ENCODE measurements at places on chromosomes 11 and 22. TPM values are rescaled to one million over a fixed set of nuclear protein-coding genes. Genes with fewer than 3 reads are reported as not detected.

GRCh38 chr11:83663446-83663845 is 377.3 kb upstream of the CCDC90B start:
- H3K27ac ChIP-seq: no peak overlapping the region
- H3K36me3 ChIP-seq: no peaks in the 10 kb centered on the region
- H3K4me1 ChIP-seq: no peaks in the 10 kb centered on the region
- no peak overlapping the region for H3K4me3 ChIP-seq
- DNase-seq: no peak
- H3K27me3 ChIP-seq: no peaks in the 10 kb centered on the region

DNA sequence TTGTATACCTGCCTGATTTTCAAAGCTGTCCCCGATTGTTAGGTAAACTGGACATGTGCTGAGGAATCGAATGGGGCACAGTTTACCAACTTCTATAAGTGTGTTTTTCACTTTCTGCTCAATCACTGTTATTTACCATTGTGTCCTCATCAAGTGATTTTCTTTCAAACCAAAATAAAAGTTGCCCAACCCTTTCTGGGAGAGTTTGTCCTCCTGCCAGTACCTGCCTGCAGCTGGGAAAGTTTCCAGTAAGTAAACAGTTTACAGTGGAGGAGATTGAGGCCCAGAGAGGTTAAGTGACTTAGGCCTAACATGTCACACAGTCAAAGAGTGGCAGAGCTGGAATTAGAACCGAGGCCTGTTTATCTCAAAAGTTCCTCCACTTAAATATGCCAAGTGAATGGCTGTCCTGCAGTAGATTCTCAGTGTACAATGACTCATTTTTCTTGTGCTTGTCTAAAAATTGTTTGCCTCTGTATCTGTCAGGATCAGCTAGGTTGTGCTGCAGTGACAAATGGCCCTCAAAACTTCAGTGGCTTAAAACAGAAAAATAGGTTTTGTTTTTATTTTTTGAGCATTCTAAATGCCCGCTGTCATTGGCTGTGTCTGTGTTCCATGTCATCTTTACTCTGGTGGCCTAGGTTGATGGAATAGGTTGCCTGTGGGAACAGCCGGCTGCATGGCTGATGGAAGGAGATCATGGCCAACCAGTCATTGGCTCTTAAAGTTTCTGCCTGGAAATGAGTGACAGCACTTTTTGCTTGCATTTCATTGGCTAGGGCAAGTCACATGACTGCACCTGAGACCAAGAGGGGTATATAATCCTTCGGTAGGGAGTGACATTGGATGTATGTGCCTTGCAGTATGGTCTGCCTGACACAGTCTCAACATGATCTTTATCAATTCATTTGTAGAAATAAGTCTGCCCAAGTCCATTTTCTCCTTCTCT is 61.8 kb upstream of the CRYBB3 start:
- no peak overlapping the region for H3K27ac ChIP-seq
- no peak overlapping the region for H3K4me3 ChIP-seq
- no peaks in the 10 kb centered on the region for H3K4me1 ChIP-seq
- DNase-seq: no peak

KBTBD3 gene
- total RNA-seq: 15.0 TPM

DNA sequence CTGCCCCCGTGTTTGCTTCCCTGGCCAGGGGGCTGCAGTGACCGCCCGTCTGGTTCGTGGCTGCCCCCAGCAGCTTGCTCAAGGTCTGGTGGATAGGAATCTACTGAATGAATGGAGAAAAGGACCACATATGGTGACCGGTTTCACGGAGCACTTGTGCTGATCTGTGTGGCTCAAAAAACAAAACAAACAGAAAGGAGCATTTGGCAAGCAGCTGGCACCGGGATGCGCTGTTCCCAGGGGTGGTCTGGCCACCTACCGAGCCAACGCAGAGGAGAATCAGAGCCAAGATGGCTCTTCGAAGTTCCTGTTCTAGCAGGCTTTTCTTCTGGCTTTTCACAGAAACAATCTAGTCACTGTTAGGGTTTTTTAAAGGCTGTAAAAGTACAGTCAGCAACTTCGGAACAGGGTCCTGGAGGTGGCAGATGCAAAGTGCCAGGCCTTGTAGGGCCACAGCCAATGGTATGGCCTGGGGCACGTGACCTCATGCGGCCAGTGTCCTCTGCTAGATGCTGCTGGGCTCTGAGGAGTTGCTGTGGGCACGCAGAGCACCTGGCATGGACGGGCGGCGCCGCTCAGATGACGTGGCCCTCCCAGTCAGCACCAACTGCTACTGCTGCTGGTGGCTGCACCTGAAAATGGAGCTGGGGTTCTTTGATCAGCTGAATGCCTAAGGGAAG is 27.3 kb upstream of the PACSIN2 start:
- no peaks in the 10 kb centered on the region for H3K27me3 ChIP-seq
- H3K27ac ChIP-seq: no peak overlapping the region
- DNase-seq: no peak
- H3K36me3 ChIP-seq: no peaks in the 10 kb centered on the region
- H3K4me3 ChIP-seq: no peak overlapping the region

DNA sequence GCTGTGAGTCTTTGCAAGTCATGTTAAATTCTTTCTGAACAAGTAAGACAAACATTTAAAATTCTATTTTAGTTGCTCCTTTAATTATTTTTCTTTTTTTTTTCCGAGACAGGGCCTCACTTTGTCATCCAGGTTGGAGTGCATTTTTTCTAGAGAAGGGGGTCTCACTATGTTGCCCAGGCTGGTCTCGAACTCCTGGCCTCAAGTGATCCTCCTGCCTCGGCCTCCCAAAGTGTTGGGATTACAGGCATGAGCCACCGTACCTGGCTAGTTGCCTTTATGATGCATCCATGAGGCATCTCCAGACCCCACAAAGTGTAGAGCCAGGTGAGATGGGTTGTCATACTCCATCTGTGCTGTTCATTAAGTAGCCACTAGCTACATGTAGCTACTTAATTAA is 4.4 kb downstream of the ATXN10 start:
- no peak overlapping the region for H3K27ac ChIP-seq
- DNase-seq: no peak
- no peaks in the 10 kb centered on the region for H3K27me3 ChIP-seq
- H3K4me3 ChIP-seq: no peak overlapping the region
- peaks cover 13% of the 10 kb centered on the region for H3K4me1 ChIP-seq

ZC3H12C gene
- total RNA-seq: 2.3 TPM

DNA sequence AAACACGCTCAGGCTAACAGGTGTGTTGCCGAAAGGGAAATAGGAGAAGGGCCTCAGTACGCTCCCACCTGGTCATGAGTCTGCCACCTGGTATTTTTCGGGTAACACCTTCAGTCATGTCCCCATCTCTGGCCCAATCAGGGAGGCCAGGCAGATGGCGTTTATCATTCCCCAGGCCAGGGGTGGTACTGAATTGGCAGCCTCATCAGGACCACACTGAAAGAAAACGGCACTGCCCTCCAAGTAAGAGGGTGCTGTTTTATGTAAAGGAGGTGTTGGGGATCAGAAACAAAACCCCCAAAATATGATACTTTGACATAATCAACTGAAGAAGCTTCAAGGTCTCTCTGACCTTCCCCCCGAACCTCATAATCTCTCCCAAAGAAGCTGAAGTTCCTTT is 58.9 kb downstream of the RCN1 start:
- no peak overlapping the region for H3K27ac ChIP-seq
- no peaks in the 10 kb centered on the region for H3K27me3 ChIP-seq

GRCh38 chr11:98616098-98616655 is 404.6 kb upstream of the CNTN5 start:
- H3K27ac ChIP-seq: no peak overlapping the region
- no peaks in the 10 kb centered on the region for H3K36me3 ChIP-seq
- no peaks in the 10 kb centered on the region for H3K4me1 ChIP-seq
- no peaks in the 10 kb centered on the region for H3K27me3 ChIP-seq
- no peak for DNase-seq
- H3K4me3 ChIP-seq: no peak overlapping the region

GRCh38 chr11:86220653-86221052 is 23.9 kb upstream of the EED start:
- H3K36me3 ChIP-seq: no peaks in the 10 kb centered on the region
- H3K27ac ChIP-seq: no peak overlapping the region
- DNase-seq: no peak

OR8A1 gene
- not detected for total RNA-seq

DNA sequence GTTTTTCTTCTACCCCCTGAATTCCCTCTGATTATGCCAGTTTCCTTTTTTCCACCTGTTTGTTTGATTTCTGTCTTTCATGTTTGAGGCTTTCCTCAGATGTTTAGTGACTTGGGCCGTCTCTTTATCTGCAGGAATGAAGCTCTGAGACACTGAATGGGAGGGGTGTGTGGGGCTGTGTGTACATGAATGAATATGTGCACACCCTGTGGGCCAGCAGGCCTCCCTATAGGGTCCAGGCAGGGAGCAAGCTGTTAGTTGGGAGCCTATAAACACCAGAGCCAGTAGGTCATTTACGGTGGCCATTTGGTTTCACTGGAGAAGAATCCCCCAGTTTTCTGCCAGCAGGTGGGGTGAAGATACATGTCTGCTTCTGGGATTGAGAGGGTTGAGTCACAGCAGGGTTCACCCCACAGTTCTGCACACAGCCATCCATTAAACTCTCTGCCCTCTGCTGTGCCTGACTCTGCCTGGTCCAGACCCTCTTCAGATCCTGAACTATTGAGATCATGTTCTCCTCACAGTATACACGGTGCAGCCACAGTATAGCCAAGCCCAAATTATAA is 34.8 kb downstream of the BARX2 start:
- H3K4me3 ChIP-seq: no peak overlapping the region
- no peaks in the 10 kb centered on the region for H3K36me3 ChIP-seq
- no peaks in the 10 kb centered on the region for H3K27me3 ChIP-seq

- H3K36me3 ChIP-seq: no peaks in the 10 kb centered on the region
- no peak for DNase-seq
- H3K4me1 ChIP-seq: no peaks in the 10 kb centered on the region
- no peak overlapping the region for H3K27ac ChIP-seq
- H3K4me3 ChIP-seq: no peak overlapping the region
- no peaks in the 10 kb centered on the region for H3K27me3 ChIP-seq
Measured at GRCh38 chr22:43878079-43878795, 13.6 kb downstream of the PNPLA5 start.

OR9Q1 gene
- not detected for total RNA-seq

GPR83 gene
- not detected for total RNA-seq

OR2D2 gene
- not detected for total RNA-seq

GLYAT gene
- not detected for total RNA-seq

- no peaks in the 10 kb centered on the region for H3K4me1 ChIP-seq
- H3K36me3 ChIP-seq: no peaks in the 10 kb centered on the region
- H3K27me3 ChIP-seq: no peaks in the 10 kb centered on the region
- H3K4me3 ChIP-seq: no peak overlapping the region
Measured at GRCh38 chr11:60700689-60701468, 1.5 kb downstream of the MS4A8 start.

DNA sequence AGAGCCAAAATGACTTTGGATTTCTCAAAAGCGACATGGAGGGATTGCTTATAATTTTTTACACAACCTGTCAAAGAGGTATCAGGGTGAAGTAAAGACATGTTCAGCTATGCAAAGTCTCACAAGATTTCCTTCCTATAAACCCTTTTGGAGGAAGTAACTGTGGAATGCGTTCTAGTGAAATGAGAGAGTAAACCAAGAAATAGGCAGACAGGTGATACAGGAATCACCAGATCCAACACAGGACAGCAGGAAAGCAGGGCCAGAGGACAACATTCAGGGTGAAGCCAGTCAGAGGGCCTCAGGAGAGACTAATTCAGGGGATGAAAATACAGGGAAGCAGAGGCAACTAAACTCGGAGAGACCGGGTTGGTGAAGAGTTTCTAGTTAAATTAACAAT is 90.4 kb upstream of the MTNR1B start:
- no peaks in the 10 kb centered on the region for H3K4me1 ChIP-seq
- no peaks in the 10 kb centered on the region for H3K36me3 ChIP-seq
- no peaks in the 10 kb centered on the region for H3K27me3 ChIP-seq
- no peak for DNase-seq
- H3K27ac ChIP-seq: no peak overlapping the region

- H3K4me1 ChIP-seq: no peaks in the 10 kb centered on the region
- no peaks in the 10 kb centered on the region for H3K27me3 ChIP-seq
- DNase-seq: no peak
- no peak overlapping the region for H3K4me3 ChIP-seq
- H3K36me3 ChIP-seq: no peaks in the 10 kb centered on the region
Measured at GRCh38 chr22:23503142-23503541, 76.9 kb downstream of the IGLL1 start.

GRCh38 chr11:75069473-75069872 is 27.2 kb downstream of the OR2AT4 start:
- no peaks in the 10 kb centered on the region for H3K27me3 ChIP-seq
- H3K4me3 ChIP-seq: no peak overlapping the region
- DNase-seq: no peak
- no peaks in the 10 kb centered on the region for H3K36me3 ChIP-seq

- no peaks in the 10 kb centered on the region for H3K36me3 ChIP-seq
- H3K4me1 ChIP-seq: no peaks in the 10 kb centered on the region
- no peak for DNase-seq
- H3K27me3 ChIP-seq: no peaks in the 10 kb centered on the region
Measured at GRCh38 chr11:119298726-119299125, 18.2 kb downstream of the MCAM start.

GRCh38 chr11:59261150-59261549 is 48.4 kb upstream of the MPEG1 start:
- H3K27ac ChIP-seq: no peak overlapping the region
- no peaks in the 10 kb centered on the region for H3K27me3 ChIP-seq
- H3K36me3 ChIP-seq: no peaks in the 10 kb centered on the region
- H3K4me3 ChIP-seq: no peak overlapping the region
- no peak for DNase-seq

OR51B2 gene
- not detected for total RNA-seq

Measured in uterus (tissue), 4 donors.